Forelimb muscle (tissue), 1 donor: ENCODE measurements at places on chromosomes 7 and 10.

DNA sequence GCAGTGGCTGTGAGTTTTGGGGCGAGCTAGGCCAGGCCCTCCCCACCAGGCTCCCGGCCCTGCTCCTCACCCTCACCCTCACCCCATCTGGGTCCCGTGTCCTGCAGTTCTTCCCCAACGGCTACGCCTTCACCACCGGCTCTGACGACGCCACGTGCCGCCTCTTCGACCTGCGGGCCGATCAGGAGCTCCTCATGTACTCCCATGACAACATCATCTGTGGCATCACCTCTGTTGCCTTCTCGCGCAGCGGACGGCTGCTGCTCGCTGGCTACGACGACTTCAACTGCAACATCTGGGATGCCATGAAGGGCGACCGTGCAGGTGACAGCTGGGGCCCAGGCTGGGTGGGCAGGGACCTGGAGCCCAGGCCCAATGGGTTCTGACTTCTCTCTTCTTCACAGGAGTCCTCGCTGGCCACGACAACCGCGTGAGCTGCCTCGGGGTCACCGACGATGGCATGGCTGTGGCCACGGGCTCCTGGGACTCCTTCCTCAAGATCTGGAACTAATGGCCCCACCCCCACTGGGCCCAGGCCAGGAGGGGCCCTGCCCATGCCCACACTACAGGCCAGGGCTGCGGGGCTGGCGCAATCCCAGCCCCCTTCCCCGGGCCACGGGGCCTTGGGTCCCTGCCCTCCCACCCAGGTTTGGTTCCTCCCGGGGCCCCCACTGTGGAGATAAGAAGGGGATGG lies 4.9 kb downstream of the GNB2 start:
- DNase-seq = no peak

DNA sequence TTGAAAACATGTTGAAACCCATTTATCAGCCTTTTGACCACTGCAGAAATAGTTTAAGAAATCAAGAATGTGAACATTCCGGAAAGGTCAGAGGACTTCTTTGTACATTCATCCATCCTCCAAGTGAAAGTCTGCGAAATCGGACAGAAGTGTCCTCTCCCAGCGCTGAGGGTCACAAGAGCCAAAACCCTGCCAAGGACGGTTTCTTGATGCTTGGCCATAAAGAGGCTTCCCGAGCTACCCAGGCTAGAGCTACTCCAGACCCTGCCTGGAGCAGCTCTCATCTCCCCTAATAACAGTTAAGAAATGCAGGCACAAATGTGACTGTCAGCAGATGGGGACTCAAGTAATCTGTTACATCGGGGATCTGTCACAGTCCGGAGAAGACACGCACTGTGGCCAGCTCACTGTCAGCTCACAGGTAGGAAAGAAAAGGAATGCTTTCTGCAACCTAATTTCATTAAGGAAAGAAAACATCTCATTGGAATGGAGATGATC lies 4.5 kb upstream of the CYTH3 start:
- no peak for DNase-seq

GRCh38 chr10:124043310-124044142 lies 49.9 kb downstream of the CHST15 start:
- DNase-seq = no peak

DNA sequence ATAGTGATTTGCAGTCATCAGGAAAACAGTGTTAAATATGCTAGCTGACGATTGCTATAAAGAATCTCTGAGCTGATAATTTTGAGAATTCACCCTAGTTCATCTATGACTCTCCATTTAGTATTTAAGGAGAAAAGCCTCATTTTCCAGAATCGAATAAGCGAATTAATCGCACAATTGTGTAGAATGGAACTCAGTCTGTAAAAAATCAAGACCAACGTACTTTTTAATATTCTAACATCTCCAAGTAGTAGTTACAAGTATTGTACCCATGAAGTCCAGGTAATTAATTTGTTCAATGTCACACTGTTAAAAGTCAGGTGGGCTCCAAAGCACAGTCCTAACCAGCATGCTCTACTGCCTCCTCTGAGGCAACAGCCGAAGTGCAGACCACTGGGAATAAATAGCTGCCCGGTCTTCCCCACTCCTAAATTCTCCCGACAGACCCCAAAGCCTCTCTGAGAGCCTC lies 380 bp upstream of the AGBL3 start:
- no peak for DNase-seq

DNA sequence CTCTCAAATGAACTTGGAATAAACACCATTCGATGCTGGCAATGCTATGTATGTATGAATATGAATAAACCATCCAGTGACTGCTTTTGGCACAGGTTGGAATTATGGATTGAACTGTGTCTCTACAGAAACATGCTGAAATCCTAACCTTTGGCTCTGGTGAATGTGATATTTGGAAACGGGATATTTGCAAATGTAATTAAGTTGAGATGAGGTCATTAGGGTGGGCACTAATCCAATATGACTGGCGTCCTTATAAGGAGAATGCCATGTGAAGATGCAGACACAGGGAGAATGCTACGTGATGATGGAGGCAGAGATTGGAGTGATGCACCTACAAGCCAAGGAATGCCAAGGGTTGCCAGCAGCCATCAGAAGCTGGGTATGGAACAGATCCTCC lies 3.4 kb upstream of the ACTR3B start:
- no peak for DNase-seq

DNA sequence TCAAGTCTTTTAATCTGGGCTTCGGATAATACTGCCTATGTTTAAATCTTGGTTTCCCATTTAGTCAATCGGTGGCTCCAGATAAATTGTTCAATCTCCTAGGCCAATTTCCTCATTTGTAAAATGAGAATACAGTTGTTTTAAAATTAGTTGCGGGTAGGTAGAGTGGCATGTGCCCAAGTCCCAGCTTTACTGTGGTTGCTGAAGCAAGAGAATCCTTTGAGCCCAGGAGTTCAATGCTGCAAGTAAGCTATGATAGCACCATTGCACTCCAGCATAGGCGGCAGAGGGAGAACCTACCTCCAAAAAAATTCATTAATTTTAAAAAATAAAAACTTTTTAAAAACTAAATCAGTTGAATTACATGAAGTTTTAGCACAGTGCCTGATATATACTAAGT lies 7.3 kb downstream of the RNF216 start:
- DNase-seq = no peak

- no peak for DNase-seq
These were observed 466.4 kb upstream of the ZMIZ1 start for GRCh38 chr10:78602201-78602932.

GRCh38 chr7:39663263-39663662 lies 39.9 kb downstream of the RALA start:
- no peak for DNase-seq

DNA sequence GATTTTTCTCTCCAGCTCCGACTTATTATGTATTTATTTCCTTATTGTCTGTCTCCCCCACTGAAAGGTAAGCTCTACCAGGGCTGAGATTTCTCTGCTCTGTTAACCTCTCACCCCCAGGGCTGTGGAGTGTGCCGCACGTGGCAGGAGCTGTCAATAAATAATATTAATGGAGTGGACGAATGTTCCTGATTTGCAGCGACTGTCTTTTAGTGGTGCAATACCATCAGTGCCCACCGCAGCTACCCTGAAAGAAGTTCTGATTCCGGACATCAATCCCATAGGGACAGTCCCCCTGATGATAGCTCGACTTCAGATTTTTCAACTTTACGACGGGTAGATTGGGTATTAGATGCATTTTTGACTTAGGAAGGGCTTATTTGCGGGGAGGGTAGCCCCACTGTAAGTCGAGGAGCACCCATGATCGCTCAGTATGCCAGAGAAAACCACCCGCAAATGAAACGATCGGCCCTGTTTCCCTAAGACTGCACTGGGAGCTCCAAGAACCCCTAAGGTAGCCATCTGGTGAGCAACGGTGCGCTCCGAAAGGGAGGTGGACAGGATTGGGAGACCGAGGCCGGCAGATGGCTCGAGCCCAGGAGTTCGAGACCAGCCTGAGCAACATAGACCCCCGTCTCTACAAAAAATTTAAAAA lies 986 bp upstream of the PPP2R2D start:
- DNase-seq = no peak

DNA sequence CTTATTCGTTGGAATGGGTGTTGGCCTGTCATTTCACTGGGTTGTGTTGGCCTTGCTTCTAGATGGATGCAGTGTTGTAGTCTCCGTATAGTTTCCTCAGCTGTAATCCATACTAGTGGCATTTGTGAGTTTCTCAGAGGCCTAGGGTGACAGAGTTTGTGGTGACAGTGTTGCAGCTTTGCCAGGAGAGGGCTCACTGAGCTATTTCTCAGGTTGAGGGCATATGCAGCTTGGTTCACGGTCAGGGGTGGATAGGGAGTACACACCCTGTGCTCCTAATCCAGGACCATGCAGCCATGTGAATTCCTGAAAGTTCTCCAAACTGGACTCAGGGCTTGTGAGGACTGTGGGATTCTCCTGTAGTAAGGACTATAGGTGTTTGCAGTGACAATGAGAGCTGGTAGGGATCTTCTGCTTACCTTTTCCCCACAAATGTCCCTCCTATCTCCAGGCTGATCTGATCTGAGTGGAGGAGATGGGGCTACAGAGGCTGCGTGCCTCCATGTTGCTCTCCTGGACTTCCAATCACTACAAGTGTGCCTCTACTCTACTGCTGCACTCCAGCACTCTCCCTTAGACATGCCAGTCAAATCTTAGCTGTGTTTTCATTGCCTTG lies 229.0 kb downstream of the STK31 start:
- DNase-seq = no peak

DNA sequence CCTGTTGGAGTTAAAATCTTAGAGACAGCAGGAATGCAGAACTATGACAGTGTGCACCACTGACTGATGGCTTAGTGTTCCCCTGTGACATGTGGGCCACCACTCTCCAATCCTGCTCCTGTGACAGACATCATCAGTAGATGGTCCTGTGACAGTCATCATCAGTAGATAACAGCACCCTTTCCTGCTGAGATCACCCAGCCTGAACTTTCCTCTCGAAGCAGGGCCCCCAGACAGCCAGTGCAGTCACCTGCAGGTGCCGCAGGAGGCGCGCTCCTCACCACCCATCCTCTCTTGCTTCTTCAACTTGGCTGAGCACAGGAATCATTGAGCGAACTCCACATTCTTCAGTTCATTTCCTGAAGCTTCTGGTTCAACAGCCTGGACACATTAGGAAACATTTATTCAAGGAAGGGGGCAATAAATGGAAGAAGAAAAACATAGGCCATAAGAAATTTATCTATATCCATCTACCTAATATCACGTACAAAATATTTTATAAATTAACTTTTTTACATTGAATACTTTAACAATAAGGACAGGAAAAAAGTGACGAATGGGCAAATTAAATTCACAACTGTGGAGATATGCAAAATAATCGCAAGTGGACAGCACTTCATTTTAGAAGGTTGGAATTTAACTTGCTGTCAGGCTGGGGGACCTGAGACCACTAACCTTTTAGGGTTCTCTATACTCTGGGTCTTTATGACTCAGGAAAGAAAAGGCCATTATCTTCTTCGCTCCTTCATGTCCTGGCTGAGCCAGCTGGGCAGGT lies 32.0 kb upstream of the MKI67 start:
- no peak for DNase-seq

DNA sequence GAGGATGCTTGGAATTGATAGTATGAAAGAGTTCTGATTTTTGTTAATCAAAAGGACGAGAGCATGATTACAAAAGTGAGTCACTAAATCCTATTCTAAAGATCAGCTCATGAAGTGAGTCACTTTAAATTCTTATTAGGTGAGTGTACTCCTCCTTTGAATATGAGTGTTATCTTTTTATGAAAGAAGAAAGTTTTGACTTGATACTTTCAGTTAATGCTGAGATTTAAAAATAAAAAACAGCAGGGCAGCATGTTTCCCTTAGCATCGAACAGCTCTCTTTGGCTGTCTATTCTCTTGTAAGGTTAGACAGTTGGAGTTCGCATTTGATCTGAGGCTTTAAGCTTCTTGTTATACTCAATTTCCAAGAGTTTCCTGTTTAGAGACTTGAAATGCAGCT lies 222.0 kb downstream of the TWIST1 start:
- DNase-seq = no peak

DNA sequence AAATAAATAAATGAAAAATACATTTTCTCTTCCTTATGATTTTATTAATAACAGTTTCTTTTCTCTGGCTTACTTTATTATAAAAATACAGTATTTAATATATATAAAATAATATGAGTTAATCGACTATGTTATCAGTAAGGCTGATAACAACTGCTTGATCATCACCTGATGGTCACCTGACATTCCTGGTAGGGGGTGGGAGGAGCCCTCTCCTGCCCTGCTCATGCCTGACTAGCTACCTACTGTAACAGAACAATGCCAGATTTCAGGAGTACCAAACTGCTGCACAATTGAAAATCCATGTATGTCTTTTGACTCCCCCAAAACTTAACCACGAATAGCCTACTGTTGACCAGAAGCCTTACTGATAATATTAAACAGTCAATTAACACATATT lies 1.3 kb upstream of the APBB1IP start:
- no peak for DNase-seq

DNA sequence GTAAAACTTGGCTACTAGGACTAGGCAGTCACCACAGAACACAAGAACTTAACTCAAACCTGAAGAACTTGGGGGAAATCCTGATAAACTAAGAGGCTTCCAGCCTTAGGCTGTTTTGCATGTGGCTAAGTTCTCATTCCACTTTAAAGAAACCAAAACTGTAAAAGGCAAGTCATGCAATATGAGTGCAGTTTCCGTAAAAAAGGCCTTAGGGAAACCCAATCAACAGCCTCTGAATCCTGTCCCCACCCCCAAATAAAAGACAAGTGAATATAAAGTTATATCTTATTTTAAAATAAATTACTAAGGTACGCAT lies 95.1 kb downstream of the USP6NL start:
- DNase-seq = no peak

DNA sequence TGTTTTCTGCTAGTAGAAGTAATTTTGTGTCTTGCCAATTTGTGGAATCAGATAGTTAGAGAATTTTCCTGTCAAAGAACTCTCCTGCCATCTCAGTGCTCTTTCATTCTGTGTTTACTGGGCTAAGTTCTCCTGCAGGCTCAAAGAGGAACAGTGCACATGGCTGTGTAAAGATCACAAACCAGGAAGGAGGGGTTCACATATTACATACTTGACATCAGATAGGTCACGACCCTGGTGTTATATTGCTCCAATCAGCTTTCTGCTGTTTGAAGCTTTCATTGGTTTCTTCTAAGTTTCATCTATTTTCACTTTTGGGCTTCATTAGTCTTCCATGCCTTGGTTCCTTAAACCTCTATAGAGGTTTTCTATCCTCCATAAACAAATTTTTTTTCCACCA lies 13.5 kb upstream of the ELMO1 start:
- no peak for DNase-seq

DNA sequence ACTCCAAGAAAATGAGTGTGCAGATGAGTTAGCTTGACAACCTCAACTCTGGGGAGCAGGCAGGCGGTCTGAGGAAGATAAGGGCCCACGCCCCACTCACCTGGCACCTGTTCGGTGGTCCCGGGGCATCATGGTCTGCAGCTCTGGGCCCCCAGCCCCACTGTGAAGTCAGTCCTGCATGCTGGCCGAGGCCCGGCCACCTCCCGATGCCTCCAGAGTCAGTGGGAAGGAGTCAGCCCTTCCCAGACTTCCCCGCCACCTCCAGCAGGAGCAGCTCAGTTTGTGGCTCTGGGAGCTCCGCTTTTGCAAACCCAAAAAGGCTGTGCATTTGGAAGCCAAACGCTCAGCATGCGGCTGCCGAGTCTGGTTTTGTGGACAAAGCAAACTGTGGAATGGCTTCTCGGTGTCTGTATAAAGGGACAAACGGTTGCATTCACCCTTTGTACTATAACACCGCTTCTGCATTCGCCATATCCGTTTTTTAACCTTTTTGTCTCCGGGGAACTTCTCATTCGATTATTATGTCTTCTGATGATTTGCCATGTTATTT lies 167.3 kb downstream of the CCDC3 start:
- no peak for DNase-seq
